Left colon (tissue), 2 donors: ENCODE measurements at places on chromosomes 2 and 18. TPM values are rescaled to one million over a fixed set of nuclear protein-coding genes. Genes with fewer than 3 reads are reported as not detected.

DNA sequence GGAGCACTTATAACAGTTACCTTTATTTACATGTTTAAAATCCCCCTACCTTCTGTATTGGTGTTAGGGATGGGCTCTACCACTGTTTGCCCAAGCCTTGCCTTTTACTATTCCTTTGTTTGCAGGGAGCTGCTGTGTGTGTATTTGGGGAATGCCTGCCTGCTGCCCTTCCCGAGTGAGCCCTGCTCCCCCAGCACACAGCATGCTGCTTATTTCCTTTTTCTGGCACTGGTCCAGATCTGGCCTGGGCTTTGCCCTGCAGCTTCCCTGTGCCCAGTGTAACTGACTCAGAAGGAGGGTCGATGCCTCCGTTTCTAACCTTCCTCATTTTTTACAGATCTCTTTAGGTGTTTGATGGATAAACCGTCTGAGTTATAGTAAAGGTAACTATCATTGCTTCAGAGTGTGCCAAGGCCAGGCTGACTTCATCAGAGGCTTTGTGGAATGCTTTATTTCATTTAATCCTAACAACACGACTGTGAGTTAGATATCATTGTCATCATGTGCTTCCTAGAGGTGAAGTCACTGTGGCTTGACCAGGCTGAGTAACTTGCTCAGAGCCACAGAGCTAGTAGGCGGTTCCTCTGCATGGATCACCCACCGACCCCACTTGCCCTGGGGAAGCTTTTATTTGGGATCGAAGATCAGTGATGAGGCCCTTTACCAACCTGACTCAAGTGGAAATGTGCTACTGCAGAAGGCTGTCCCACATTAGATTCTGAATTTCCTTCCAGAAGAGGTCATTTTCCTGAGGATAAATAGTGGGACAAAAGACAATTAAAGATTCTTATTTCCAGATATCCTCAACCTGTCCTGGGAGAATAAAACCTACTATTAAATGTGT lies 238.8 kb downstream of the ZNF407 start:
- DNase-seq, result peak; percentile 29

GRCh38 chr2:191030521-191031154 lies 16.7 kb upstream of the STAT1 start:
- no peak for DNase-seq

DNA sequence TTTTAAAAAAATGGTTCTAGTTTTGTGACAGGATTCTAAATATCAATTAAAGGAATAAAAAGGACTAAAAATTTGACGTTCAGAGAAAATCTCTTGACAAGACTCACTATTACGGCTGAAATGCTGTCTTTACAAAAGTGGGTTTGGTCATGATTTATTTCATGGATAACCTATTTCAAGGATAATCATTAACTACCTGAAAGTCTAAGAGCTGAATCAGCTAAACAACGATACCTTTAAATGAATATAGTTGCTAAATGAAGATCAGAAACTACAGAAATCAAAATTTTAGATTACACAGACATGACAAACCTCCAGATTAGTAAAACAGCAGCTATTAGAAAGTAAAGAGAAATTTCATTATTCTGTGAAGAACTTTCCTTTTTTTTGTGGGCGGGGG lies 35.7 kb downstream of the RTTN start:
- DNase-seq, result no peak

DNA sequence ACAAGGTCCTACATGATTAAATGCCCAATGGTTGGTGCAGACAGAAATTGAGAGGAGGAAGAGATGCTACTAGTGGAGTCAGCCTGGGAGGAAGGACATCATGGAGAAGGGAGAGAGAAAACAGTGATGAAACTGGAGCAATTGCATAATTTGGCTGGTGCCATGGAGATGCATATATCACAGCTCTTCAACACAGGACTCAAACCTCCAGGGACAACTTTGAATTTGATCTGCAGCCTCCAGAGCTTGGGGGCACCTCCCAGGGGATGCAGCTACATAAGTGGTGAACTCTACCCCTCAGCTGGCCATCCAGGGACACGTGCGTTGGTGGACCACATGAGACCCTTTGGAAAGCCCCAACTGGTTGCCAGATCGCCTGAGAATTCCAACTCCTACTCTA lies 80.4 kb downstream of the CTAGE1 start:
- no peak for DNase-seq

DNA sequence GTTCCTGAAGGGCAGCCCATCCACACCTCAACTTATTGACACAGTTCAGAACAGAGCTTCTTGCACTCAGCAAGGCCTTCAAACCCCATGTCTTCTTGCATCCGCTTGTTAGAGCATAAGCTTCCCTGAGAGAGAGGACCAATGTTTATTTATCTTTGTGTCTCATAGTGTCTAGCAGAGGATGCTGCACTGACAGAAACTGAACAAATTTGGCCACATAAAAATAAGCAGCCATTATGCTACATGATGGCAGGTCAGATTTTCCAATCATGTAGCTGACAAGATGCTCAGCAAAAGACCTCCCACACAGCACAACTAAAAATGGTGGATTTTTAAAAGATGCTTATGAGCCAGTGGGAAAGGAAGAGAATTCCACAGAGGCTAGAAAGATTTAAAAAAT lies 38.1 kb upstream of the SIGLEC15 start:
- no peak for DNase-seq

- DNase-seq, result no peak
Measured at GRCh38 chr2:37664231-37664643, 7.2 kb downstream of the CDC42EP3 start.

- DNase-seq, result no peak
Measured at GRCh38 chr18:59655676-59656075, 41.5 kb downstream of the CCBE1 start.

- no peak for DNase-seq
Measured at GRCh38 chr2:134368009-134368817, 114.3 kb downstream of the MGAT5 start.

DNA sequence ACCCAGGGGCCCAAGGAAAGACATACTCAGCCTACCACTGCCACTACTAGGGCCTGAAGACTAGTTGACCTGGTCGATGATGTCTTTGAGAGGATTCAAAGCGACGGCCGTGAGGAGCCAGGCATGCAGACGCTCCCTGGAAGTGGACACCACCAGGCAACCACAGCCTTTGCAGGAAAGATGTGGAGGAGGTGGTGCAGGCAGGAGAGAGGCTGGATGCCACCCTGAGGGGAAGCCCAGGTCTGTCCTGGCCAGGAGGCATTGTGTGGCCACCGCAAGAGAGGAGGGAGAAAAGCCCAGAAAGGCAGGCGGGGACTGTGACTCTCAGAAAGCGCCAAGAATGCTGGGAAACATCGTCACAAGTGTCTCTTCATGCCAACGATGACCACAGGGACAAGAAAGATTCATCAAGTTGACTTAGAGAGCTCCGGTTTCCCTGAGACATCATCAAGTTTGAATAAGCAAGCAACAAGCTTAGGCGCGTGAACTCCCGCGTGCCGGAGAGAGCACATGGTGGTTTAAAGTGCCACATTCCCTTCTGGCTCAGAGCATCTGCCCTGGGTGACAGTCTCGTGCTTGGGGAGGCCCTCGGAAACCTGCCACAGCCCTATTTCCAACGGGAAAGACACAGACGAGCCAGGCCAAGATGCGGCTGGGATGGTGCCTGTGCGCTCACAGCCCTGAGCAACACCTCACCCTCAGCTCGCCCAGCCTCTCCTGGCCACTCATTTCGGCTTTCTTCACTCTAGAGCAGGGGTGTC lies 464.5 kb upstream of the SALL3 start:
- no peak for DNase-seq

DNA sequence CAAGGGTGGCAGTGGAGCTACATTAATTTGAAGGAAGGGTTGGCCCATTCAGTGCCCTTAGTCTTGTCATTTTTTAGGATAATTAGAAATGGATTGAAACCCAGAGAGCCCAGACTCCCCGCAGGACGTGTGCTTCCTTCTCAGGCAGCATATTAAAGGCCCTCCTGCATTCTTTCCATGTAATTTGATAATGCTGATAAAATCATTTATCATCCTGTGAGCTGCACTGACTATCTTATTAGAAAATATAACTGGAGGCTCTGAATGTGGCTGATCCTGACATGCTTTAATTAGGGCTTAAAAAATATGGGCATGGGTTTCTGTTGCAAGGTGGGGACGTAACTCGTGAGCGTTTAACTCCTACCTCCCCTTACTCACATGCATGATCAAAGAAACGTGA lies 148.1 kb downstream of the ACKR3 start:
- no peak for DNase-seq

DNA sequence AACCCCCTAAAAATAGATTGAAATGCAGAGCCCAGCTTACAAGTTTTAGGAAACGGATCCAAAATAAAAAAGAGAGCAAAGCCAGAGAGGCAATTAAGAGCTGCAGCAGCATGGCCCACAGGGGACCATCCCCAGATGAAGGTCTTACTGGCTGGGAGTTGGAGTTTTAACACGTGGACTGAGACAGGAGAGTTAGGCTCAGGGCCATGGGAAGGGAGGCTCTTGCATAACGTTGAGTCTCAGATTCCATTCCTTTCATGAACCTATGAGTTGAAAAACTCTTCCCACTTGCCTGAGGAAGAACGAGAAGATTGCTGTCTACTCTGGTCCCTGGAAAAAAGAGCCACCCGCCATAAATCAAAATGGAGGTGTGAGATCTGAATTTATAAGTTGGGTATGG lies 101.8 kb upstream of the NDUFV2 start:
- no peak for DNase-seq

DNA sequence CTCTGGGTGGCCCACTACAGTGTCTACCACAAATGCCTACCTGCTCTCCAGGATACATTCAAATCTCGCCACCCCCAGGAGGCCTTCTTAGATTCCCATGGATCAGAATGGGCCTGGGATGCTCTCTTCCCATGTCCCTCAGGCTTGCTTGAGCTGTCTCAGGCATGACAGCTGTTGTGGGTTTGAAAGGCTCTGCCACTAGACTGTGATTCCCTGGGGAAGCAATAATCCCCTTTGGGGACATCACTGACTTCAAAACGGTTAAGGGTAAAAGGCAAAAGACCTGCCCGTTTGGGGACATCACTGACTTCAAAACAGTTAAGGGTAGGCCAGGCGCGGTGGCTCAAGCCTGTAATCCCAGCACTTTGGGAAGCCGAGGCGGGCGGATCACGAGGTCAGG lies 35.8 kb upstream of the ZNF516 start:
- DNase-seq, result no peak

DNA sequence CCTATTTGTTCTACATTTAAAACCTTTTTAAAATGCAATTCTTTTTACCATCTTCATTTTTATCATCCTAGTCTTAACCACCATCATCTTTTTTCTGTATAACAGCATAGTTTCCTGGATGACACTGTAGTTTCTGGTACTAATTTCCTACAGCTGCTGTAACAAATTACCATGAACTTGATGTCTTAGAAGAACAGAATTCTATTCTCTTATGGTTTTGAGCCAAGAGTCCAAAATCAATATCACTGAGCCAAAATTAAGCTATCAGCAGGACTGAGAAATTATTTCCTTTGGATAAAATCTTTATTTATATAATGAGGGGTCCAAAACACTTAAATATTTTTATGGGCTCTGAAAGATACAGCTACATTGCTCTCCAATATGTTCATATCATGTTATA lies 539.3 kb downstream of the METTL4 start:
- DNase-seq, result no peak

GRCh38 chr2:11540996-11541692 lies 7.3 kb downstream of the GREB1 start:
- DNase-seq, result no peak

DNA sequence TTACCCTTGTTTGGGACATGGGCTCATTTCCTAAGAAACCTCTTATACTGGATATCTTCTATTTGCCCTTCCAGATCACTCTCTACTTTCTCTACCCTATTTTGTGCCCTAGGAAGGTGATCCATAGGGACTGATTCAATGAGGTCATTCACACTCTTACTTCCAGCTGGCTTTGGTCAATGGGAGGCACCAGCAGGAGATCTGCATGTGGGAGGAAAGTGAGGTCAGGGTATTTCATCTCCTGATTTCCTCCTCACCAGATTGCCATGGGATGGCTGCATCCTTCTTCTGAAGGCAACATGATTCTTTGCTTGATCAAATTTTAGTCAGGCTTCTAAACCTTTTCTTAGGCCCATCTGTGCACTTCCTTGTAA lies 15.2 kb downstream of the M1AP start:
- DNase-seq, result no peak

DNA sequence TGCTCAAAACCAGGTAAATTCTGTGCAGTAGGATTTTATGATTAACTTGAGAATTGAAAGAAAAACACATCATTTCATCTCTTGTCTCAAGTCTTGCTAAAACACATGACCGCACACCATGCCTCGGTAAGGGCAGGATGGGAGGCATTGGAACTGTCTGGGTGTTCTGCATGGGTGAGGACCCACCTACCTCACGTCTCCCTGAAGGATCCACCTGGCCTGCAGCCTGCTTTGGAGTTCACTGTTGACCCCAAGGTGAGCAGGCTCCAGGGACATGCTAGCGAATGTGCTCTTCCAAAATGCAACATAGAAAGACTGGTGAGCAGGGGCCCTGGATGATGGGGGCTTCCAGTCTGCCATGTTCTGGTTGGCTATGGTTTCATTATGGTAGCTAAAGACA lies 131.5 kb downstream of the NCK2 start:
- no peak for DNase-seq

GRCh38 chr18:63224630-63225029 lies 94.9 kb downstream of the BCL2 start:
- no peak for DNase-seq

GRCh38 chr2:60422826-60423483 lies 130.5 kb downstream of the BCL11A start:
- DNase-seq, result no peak

DNA sequence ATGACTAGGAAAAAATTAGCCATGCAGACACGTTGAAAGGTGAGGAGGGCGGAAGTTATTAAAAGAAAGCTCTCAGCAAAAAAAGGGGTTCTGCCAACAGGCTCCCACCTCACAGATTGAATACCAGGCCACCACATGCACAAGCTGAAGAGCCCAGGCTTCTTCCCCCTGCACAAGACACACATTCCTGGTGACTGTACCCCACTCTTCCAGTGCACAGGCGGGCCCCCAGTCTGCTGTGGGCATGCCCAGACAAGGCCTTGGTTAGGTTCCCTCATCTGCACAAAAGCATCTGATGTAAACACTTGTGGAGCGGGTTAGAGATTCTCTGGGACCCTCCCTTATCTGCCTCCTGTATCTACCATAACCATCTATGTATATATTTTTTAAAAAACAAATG lies 81.7 kb downstream of the AGPS start:
- DNase-seq, result no peak

DNA sequence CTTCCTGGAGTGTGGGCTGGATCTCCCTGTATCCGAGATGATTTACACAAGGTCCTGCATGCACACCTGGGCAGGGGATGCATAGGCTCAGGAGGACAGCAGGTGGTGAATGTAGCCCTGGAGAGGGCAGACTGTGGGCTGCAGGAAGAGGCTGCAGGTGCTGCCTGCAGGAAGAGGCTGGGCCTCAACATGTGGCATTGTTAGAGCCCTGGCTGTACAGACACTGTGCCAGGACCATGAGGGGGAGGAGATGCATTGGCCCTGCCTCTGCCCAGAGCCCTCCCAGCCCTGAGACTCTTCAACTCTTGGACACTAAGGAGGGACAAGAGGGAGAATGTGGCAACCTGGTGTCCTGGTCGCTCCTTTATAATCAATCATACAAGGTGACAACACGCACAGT lies 392.8 kb downstream of the TNS1 start:
- no peak for DNase-seq

- no peak for DNase-seq
Measured at GRCh38 chr18:48641981-48642380, 103.2 kb downstream of the CTIF start.

The MOGAT1 gene
- total RNA-seq, result not detected

The MOCOS gene
- total RNA-seq, result 5.6 TPM

The NPPC gene
- not detected for total RNA-seq

The IL1R2 gene
- 81.1 TPM for total RNA-seq

The GAREM1 gene
- 23.6 TPM for total RNA-seq

The IL36A gene
- total RNA-seq, result not detected

The LBX2 gene
- 1.2 TPM for total RNA-seq

The COL6A3 gene
- 22.6 TPM for total RNA-seq

The ADD2 gene
- total RNA-seq, result 0.61 TPM

The NOTO gene
- 0.08 TPM for total RNA-seq
